ENCODE measurements at places on chromosomes 7 and 10.

DNA sequence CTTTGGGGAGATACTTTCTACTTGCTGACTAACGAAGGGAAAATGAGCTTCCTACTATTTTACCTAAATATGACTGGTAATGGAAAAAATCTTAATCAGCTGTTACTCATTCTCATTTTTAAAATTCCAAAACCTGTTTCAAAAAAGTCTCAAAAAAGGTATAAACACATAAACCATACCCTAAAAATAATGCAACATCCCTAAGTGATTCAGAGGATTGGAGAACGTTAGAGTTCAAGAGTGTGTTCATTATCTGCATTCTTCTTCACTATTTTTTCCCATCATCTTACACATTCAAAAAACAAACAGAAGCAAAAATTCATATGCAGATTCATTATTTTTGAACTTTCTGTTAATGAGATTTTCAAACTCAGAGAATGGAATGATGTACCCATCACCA lies 150.4 kb upstream of the GNAI1 start:
- no peak for DNase-seq

DNA sequence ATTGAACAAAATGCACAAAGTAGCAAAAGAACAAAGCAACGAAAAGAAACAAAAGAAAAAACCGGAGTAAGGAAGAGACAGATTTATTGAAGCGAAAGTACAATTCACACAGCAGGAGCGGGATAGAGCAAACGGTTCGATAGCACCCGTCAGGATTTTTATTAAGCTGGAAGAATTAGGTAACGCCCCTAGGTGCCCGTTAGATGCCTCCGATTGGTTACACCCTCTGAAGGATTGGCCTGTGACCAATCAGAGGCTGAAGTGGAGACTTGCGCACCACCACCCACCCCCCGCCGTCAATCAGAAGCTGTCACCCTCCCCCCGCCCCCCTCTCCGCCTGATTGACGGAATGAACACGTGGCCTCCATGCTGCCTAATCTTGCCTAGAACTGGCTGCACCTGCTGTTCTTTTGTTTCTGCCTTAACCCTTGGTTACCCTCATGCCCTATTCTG lies 16.8 kb downstream of the OCM2 start:
- DNase-seq, result no peak

- DNase-seq, result no peak
Measured at GRCh38 chr10:16673443-16673842, 143.8 kb downstream of the RSU1 start.

DNA sequence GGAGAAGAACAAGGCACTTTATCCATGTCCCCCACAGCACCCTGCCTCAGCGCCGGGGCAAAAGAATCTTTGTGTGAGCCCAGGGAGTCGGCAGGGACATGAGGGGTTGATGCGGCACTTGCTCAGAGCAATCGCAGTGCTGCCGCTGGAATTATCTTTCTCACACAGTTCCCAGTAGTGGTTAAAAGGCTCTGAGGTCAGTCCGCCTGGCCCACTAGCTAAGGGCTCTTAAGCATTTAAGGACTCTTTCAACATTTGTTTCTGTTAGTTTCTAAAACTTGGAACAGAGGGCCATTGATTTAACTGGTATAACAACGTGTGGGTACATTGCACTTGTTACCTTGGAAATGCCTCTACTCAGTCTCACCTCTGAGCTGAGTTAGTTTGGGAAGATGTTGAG lies 208.0 kb upstream of the C7orf33 start:
- no peak for DNase-seq
